ENCODE measurements at places on chromosomes 4 and X. TPM values are rescaled to one million over a fixed set of nuclear protein-coding genes. Genes with fewer than 3 reads are reported as not detected.

GRCh38 chr4:25283948-25284347, 28.6 kb upstream of the ZCCHC4 start:
- peak; percentile 47 for DNase-seq

GRCh38 chrX:66200855-66201795, 37.1 kb downstream of the HEPH start:
- DNase-seq, result no peak

GRCh38 chr4:48813964-48814363, 16.9 kb upstream of the OCIAD1 start:
- DNase-seq, result no peak

DNA sequence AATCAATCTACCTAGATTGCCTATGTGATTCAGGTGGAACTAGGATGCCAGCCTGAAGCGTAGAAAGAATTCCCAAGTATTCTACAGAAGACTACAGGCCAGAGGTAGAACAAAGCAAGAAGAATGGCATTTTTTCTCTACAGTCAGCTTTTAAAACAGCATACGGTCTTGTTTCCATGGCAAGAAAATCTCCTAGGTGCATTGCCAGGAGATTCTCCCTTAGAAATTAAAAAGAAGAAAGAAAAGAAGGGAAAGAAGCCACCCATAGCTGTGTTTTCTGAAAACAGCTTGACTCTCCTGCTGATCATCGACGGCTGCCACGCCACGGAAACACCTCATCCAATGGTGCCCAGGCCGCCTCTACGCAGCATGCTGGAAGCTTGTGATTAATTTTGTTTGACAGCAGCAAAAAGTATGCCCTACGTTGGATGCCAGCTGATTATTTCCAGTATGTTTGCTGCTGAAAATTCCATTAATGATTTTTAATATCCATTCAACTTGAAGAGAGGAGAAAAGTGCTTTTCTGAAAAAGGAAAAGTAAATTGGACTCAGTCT, 24.1 kb downstream of the ANK2 start:
- DNase-seq, result no peak

GRCh38 chr4:1541449-1542225, 135.4 kb upstream of the NKX1-1 start:
- DNase-seq, result no peak

DNA sequence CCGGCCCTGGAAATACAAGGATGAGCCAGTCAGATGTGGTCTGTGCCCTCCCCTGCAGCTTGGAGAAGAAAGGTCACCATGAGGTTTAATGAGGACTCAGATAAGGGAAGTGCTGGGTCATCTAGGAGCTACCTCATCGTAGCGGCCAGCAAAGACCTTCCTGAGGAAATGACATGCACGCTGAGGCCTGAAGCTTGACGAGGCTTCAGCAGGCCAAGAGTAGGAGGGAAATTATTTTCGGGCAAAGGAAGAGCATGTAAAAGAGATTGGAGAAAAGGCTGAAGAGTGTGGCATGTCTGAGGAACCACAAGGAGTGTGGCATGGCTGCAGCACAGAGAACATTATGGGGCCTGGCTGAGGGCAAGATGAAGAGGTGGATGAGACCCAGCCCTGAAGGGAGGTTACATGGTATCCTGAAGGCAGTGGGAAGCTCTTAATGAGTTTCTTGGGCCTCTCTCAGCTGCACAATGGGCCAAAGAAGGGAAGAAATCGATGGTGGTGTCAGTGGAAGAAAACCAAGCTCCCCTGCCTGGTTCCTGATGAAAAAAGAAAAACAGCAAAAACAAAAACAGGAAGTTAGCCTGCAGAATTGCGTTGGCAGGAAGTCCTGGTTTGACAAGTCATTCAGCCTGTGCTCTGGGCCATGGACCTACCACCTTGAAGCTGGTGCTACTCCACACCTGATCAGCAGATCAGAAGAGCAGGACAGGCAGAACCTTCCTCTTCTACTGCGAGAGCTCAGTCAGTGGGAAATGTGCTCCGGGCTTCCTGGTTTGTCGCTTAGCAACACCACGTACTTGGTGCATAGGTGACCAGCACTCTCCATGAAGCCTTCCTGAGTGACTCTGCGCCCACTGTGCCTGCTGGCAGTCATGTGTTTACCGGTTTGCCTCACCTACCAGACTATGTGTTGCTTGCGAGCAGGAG, 134.5 kb upstream of the KLF3 start:
- DNase-seq, result no peak

GRCh38 chr4:158871335-158871724, 102.5 kb downstream of the FNIP2 start:
- no peak for DNase-seq

DNA sequence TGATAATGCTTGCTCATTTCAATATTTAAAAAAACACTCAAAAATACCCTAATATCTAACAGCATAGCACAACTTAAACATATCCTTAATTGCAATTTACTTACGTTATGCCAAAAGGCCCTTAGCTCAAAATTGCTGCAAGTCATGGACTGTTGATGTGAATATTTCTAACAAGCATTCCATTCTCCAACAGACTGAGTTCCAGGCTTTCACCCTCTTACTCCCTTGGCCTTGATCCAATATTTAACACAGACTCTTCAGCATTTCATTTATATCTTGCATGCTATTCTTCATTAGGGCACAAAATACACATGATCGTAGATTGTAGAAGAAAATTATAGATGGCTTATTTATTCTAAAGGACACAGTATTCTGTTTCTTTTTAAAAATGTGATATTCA, 96.5 kb downstream of the RNF150 start:
- DNase-seq, result no peak

DNA sequence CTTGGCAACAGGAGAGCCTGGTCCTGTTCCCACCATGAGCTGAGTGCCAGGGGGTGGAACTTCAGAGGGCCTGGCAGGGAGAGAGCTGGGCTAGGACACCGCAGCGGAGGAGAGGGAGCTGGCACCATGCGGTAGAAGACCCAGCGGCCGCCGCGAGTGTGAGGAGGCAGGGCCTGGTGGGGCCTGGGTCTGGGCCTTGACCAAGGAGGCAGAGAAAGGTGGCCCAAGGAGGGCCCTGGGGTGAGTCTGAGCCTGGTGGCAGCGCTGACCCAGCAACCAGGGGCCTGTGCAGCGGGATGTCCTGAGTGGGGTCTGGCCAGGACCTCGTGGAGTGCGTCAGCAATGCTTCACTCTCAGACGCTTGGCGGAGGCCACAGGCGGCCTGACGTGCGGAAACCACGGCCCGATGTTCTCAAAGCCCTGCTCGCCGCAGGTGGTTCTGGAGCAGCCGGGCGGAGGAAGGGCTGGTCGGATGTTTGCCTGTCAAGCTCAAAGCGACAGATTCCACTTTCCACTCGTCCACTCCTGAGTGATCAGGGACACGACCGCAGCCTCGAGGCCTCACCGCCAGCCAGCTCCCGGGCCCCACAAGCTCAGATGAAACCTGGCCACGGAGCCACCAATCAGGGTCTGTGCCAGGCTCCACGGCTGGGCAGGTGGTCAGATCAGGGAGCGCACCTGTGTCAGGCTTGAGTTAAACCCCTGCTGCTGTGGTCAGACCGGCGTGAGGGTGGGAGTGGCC, 20.8 kb downstream of the ATP5ME start:
- DNase-seq, result no peak

DNA sequence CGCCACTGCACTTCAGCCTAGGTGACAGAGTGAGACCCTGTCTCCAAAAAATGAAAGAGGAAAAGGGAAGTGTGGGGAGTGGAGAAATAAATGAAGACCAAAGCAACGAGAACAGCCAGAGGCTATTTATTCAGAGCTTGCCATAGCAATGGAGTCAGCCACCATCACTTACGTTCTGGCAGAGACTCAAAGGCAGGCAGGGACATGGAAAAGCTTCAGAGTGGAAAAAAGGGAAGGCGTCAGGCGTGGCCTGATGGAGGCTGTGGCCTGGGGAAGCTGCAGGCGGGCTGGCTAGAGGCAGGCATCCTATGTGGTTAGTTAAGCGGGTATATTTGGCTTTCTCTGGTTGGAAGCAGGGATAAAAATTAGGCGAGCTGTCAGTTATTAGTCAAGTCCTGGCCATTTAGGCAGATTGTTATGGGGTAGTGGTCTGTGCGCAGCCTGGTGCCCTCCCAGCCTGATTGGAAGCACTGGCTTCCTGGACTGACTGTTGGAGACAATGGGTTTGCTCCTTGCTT, 73.3 kb downstream of the DCTD start:
- DNase-seq, result no peak

DNA sequence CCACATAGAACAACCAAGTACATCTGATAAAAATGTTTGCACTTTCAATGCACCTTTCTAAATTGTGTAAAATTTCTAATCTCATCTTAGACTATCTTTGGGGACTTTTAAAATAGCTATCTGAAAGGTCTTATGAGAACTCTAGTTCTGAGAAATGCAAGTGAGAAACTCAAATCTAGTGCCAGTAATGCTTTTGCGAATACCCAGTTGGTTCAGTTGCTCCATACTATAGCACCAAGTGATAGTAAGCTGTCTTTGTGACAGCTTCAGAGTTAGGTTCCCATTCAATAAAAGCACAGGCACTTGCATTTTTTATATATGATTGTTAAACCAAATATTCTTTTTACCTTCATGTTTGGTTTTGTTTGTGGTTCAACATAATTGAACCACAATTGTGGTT, 4.5 kb upstream of the ITM2A start:
- no peak for DNase-seq

DNA sequence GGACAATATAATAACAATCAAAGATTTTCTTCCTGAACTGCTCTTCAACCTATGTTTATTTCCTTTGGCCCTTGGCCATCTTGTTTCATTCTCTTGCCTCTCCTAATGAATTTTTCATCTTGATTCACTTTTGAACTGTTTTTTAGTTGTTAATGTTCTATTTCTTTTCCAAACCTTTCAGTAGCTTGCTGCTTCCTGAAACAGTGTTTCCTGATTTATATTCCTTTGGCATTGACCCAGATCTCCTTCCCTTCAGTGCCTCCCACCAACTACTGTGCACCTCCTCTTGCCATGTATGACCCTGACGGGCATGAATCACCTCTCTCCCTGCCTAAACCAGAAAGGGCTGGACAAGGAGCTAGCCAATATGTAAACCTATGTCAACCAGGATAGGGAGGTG, 25.6 kb upstream of the SPP1 start:
- DNase-seq, result no peak

- no peak for DNase-seq
These were observed 118.7 kb downstream of the ENPP6 start for GRCh38 chr4:184099000-184099399.

- DNase-seq, result no peak
These were observed 156.3 kb downstream of the GASK1B start for GRCh38 chr4:158016511-158016910.

DNA sequence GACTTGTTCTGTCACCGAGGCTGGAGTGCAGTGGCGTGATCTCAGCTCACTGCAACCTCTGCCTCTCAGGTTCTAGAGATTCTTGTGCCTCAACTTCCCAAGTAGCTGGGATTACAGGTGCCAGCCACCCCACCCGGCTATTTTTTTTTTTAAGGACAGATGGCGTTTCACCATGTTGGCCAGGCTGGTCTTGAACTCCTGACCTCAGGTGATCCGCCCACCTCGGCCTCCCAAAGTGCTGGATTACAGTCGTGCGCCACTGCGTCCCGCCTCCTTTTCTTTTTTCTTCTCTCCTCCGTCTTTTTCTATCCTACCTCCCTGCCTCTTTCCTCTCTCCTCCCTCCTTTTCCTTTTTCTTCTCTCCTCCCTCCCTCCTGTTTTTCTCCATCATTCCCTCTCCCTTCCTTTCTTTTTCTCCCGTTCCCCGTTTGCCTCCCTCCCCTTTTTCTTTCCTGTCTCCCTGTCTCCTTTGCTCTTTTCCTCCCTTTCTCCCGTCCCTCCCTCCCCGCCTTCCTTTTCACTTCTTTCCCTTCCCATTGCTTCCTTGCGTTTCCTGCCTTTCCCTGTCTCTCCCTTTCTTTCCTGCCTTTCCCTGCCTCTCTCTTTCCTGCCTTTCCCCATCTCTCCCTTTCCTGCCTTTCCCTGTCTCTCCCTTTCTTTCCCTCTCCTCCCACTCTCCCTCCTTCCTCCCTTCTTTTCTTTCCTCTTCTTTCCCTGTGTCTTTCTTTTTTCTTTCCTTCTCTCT, 2.1 kb upstream of the SLC25A6 start:
- no peak for DNase-seq

- no peak for DNase-seq
These were observed 93.3 kb downstream of the AKAP4 start for GRCh38 chrX:50107470-50107869.

PRDM8 gene
- polyA plus RNA-seq, result 0.09 TPM

TAF9B gene
- polyA plus RNA-seq, result 5.3 TPM

SERPINA7 gene
- polyA plus RNA-seq, result 456 TPM

GDPD2 gene
- 0.08 TPM for polyA plus RNA-seq

CNKSR2 gene
- not detected for polyA plus RNA-seq

PNMA6A gene
- 1.1 TPM for polyA plus RNA-seq

SLC38A5 gene
- 73.4 TPM for polyA plus RNA-seq

WWC2 gene
- polyA plus RNA-seq, result 39.9 TPM
